ENCODE measurements at places on chromosomes 12 and 14. TPM values are rescaled to one million over a fixed set of nuclear protein-coding genes. Genes with fewer than 3 reads are reported as not detected.

DNA sequence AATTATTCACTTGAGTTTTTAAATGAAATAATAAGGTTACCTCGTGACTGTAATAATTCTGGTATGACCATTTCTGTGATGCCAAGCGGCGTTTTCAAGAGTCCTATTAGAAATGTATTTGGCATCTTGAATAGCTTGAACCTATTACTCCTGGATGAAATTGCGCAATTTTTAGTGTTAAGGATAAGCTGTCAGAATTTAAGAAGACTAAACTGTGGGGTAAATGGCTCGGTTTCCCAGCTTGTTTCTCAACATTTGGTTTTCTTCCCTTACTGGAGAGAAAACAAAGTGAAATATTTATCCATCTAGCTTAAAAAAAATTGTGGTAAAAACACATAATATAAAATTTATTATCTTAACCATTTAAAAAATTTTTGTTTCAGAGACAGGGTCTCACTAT, 26.8 kb downstream of the PCNX1 start:
- DNase-seq: no peak

GRCh38 chr12:119117936-119118335, 60.8 kb upstream of the HSPB8 start:
- no peak for DNase-seq

DNA sequence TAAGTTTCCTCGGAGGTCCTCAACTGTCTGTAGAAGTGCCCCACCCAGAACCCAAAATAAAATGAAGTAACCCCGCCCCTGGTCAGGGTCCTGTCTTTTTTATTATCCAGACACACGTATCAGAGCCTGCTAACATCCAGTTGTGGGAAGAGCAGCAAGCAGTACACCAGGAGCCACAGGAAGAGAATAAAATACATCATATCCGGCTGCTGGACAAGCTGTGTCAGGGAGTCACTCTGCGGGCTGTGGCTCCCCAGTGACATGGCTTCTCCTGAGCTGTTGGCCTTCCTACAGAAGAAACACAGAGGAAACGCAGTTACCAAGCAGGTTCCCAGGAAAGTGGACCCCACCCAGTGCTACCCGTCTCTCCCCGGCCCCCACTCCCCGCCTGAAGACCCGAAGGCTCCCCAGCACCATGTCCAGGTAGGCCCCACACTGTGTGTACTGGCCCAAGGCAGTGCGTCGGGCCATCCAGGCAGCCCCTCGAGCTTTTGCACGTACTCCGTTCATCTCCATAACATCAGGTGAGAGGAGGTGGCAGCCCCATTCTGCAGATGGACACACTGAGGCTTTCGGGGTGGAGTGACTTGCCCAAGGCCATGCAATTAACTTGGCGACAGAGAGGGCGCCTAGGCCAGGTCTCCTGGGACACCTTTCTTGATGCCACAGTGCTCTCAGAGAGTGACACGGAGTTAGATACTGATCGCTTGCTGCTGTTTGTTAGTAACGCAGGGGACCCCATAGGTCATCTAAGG, 34.3 kb upstream of the DICER1 start:
- no peak for DNase-seq

- no peak for DNase-seq
These were observed 13.5 kb downstream of the SLIRP start for GRCh38 chr14:77721437-77721836.

DNA sequence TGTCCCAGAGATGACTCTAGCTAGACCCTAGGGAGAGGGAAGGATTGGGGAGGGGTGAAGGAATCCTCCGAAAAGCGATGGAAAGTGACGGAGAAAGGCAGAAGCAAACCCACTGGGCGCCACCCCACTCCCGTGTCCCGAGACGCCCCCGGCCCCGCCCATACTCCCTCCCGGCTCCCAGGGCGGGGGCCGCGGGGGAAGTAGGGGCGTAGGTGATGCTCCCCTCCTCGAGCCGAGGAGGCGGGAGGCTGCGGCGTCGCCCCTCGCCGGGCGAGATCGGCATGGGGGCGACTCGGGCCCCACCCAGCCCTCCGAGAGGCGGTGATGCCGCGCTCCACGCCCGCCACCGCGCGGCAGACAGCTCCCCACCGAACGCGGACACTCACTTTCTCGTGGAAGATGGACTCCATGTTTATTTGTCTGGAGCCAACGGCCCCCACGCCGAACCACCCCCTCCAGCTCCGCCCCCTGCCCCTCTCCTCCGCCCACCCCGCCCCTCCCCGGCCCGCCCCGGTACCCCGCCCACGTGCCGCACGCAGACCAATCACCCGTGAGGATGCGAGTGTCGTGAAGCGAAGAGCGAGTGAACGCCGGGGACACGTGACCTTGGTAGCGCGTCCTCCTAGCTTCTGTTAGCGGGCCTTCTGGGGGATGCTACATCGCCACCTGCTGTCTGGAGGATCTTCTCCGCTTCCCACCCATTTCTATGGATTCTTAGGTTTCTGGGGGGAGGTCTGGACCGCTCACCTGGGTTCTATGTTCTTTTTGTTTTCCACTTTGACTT, at the start of gene ATXN3:
Gene ATXN3, minus strand, starts transcription at position 440 of the 784 bp plus-strand sequence. Its CDS starts 30 bp downstream, at position 410.
- peak; percentile 98 for DNase-seq

GRCh38 chr12:51322452-51322851, 1.5 kb downstream of the BIN2 start:
- no peak for DNase-seq

GRCh38 chr12:7045913-7046312, 14.6 kb upstream of the C1S start:
- DNase-seq: no peak

DNA sequence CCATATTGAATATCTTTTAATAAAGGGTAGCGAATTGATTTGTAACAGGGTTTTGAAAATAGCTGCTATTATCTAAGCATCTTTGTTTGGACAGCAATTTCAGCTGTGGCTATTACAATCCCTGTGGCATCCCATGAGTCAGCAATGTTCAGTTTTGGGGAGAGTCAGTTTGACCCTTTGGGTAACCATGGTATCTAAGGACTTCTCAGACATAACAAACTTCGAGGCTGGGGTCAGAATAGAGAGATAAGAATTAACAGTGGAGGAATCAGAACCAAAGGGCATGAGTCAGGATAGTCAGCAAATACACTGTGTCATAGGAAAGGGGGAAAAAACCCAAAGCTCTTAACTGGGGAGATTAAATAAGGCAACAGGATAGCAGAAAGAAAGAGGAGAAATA, 11.7 kb upstream of the PTHLH start:
- no peak for DNase-seq

DNA sequence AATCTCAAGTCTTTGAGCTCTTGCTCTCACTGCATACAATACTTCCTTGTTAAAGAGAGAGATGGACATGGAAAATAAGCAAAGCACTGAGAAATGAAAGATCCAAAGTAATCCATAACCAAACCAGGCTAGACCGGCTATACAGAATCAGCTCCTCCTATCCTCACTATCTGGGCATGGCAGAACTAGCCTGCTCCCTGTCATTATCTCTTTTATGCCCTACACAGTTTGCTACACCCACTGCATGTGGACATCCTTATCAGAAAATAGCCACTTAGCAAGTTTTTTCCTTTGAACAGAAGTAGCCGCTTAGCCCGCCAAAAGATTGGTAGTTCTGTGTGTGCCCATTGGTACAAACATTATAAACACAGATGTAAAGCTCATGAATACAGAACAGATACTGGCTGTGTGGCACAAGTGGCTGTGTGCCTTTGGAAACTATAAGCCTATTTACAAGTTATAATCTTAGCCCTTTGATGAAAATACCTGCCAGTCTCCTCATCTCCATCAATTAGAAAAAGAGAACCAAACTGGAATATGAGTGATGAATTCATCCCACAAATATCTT, 34.7 kb downstream of the SPTB start:
- no peak for DNase-seq

- no peak for DNase-seq
These were observed 24.5 kb downstream of the RNASE10 start for GRCh38 chr14:20529806-20530205.

GRCh38 chr14:69042787-69043444, 63.8 kb upstream of the ACTN1 start:
- DNase-seq: peak; percentile 54

DNA sequence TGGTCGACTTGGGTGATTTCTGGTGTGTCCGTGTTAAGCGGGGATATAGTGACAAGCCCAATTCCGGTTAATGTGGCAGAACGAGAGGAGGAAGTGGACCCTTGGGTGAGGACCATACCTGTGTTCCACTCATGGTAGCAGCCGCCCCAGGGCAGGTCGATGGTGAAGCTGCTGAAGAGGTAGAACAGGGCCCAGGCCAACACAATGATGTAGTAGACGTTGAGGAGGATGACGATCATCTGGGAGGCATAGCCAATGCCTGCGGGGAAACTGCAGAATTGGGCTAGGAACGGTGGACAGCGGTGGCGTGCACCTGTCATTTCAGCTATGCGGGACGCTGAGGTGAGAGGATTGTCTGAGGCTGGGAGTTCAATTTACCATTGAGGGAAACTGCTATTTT, 20.1 kb downstream of the SLC6A13 start:
- no peak for DNase-seq

- peak; percentile 18 for DNase-seq
These were observed 124.9 kb downstream of the ATP23 start for GRCh38 chr12:58066296-58066695.

DNA sequence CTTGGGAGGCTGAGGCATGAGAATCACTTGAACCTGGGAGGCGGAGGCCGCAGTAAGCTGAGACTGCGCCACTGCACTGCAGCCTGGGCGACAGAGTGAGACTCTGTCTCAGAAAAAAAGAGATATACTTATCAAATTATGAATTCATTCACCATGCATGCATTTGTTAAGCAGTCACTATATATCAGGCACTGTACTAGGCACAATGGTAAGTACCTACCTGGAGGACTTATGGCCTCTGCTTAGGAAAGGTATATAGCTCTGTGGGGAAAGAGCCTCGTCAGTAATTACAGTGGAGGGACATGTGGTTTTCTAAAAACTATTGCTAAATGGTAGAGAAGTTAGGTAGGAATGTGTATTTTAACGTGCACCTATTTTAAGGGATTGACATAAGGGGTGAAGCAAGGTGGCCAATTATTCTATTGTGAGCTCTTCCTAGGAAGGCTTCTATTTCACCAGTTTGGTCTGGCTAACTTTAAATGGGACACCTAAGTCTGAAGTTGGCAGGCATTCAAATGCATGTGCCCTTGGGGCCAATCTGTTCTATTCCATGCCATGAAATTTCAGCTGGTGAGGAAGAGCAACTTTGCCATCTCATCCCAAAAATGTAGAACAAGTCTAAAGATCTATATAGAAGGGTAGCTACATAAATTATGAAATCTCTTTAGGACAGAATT, 15.0 kb downstream of the TCP11L2 start:
- no peak for DNase-seq

DNA sequence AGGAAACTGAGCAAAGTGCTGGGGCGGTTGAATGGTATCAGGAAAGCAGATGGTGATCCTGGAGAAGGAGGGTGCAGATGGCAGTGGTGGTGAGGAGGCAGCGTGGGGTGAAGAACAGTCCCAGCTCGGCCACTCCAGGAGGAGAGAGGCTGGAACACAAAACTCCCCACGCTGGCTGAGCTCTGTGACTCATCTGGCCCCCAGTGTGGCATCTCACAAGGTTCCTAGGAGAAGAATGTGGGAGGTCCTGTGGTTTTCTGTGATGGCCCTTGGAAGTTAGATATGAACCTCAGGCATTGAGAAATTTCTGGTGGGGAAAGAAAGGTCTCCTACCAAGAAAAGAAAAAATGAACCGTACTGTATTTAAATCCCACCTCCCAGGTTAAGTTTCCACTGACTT, 8.0 kb upstream of the NRXN3 start:
- no peak for DNase-seq

- DNase-seq: no peak
These were observed 91.8 kb upstream of the PARP11 start for GRCh38 chr12:3965046-3965445.

GRCh38 chr12:43694879-43695278, 63.7 kb downstream of the PUS7L start:
- no peak for DNase-seq

- peak; percentile 10 for DNase-seq
These were observed 36.3 kb downstream of the RIN3 start for GRCh38 chr14:92549859-92550230.

- peak; percentile 81 for DNase-seq
These were observed 338.3 kb downstream of the EMP1 start for GRCh38 chr12:13534645-13535398.

GRCh38 chr12:22399464-22400180, 65.1 kb upstream of the ST8SIA1 start:
- DNase-seq: no peak

GRCh38 chr12:67710582-67710981, 62.0 kb downstream of the DYRK2 start:
- DNase-seq: no peak

DNA sequence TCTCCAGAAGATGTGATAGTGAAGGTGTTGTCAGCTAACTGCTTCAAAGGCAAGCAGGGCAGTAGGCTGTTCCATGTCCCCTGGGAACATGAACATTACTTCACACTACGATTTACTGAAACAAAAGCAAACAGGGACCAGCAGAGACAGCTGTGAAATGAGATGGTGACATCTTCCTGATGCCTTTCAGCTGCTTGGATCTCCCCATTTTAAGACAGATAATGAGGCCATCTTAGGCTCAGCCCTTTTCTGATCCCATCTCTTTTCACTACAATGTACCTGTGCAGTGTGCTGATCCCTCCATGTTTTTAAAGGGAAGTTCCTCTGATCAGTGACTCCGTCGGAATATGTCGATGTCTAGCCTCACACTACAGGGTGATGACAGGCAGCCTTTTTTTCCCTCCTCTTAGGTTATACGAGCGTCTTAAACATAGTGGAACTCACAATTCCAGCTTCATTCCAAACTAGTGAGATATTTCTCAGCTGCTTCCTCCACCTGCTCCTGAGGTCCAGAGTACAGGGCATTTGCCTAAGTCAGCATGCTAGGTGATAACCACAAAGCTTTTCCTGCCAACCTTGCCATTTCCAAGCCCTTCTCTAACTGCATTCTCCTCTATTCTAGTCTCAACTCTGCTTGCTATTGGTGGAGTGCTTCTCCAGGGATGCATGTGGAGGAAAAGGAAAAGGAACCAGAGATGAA, 87.6 kb upstream of the EGLN3 start:
- no peak for DNase-seq

GRCh38 chr12:44653861-44654527, 222.1 kb downstream of the NELL2 start:
- no peak for DNase-seq

- DNase-seq: no peak
These were observed 21.7 kb downstream of the DLK1 start for GRCh38 chr14:100748403-100748802.

Gene TTC8
- total RNA-seq: 60.3 TPM

Gene AQP5
- not detected for total RNA-seq

Gene STAC3
- total RNA-seq: 0.88 TPM

Gene RNASE1
- total RNA-seq: 81.4 TPM

Gene ZNF10
- total RNA-seq: 50.0 TPM

Gene IFNG-AS1
- not detected for total RNA-seq

Gene KRT86
- 1.1 TPM for total RNA-seq

Gene PIANP
- not detected for total RNA-seq

Gene FOXJ2
- 14.9 TPM for total RNA-seq

Gene TBX3
- total RNA-seq: 183 TPM

Gene AHNAK2
- 12.5 TPM for total RNA-seq

Gene CLECL1
- not detected for total RNA-seq

Measured in thyroid gland (tissue), 4 donors.